LNCaP clone FGC (cell line): ENCODE measurements at places on chromosomes 4 and X.

DNA sequence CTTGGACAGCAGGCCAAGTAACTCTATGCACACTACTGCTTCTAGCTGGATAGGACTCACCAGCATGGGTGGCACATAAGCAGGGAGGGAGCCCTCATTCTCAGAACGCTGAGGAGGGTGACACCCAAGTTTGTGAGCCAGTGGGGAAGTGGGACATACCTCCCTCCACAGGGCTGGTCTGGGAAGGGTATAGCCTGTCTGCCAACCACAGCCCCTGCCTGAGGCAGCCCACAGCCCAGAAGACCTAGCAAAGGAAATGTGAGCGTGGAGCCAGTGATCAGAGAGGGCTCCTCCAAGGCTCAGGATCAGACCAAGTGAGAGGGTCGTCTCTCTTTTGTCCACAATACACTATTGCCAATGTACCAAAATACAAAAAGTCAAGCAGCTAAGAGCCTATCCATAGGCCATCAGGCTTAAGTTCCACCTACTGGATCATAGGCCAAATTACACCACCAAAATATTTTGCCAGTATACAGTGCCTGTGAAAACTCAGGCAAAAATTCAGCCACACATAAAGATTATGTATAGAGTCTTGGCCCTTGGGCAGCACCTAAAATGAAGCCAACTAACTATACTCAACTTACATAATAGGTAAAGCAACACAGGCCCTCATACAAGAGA lies 1203.1 kb downstream of the PCDH18 start:
- DNase-seq, result no peak

GRCh38 chrX:31423609-31424189 lies 351.9 kb upstream of the FTHL17 start:
- peak; percentile 27 for DNase-seq

GRCh38 chrX:155985208-155985607 lies 12.3 kb upstream of the IL9R start:
- DNase-seq, result no peak

DNA sequence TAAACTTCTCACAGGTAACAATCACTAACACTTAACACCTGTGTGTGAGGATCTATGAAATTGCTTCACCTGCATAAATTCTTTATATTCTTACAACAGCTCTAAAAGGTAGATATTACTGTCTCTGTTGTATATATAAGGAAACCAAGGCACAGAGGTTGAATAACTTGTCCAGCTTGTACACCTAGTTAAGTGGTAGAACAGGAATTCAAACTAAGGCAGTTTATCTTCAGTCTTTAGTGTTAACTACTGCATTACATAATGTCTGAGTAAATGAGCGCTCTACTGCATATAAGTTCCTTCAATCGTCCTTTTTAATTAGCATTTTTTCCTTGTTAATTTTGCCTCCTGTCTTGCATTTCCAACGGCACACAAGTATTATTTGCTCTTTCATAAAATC lies 15.0 kb downstream of the USP9X start:
- DNase-seq, result no peak
